Urinary bladder (tissue), 4 donors: ENCODE measurements at places on chromosomes 4 and X.

GRCh38 chr4:16757080-16757521, 141.3 kb downstream of the LDB2 start:
- no peak for DNase-seq

DNA sequence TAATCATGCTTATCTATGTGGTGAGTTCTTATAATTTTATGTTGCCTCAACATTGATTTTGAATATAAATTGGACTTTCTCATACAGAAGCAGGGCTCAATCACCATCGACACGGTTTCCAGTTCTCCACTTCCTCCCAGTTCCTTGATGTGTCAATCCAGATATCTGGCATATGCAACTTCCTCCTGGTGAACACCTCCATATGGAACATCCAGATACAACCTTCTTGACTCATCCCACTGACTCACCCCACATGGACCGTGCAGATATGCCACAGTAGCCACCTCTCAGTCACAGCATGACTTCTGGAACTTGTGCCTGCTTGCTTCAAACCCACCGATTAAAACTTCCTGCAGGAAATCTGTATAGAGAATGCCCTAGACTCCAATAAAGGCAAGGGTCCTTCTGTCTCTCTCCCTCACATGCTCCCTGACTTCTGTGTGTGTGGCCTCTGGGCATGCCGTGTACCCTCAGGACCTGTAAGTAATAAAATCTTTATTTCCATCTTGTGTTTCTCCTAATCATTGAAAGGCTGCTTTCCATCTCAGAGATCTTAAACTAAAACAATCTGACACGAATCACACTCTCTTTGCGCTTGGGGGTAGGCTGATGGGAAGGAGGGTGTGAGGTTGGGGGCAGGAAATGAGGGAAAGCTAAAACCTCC, 67.0 kb downstream of the HTRA3 start:
- DNase-seq = no peak

DNA sequence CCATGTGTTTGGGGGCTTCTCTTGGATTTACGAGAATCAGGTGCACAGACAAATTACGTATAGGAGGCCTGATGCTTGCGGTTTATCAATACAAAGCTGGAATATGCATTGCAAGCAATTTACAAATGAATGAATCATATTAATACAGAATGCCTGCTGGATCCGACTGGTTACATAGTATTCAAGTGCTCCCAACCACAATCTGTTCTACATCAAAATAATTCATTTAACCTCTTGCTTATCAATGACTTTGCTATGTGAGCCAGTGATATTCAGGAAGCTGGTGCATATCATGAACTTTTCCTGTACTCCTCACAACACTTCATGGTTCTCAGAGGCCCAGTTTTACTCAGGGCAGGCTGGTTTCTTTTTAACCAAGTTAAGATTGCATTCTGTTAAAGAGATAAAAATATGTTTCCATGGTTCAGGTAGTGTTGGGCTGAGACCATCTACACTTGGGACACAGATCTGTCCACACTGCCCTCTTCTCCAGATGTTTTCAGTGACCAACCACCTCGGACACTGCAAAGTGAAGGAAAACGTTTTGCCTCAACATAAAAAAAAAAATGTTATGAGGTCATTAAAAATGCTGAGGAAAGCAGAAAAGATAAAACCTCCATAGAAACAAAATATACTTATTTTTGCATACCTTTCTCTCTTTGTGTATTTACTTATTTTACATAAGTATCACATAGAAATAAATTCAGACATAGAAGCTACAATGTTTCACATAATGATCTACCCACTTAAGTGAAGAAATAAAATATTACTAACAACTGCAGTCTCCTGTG, 200.1 kb upstream of the VCX3A start:
- DNase-seq = no peak

- no peak for DNase-seq
Observed at GRCh38 chr4:17662694-17663093, 48.3 kb downstream of the MED28 start.

DNA sequence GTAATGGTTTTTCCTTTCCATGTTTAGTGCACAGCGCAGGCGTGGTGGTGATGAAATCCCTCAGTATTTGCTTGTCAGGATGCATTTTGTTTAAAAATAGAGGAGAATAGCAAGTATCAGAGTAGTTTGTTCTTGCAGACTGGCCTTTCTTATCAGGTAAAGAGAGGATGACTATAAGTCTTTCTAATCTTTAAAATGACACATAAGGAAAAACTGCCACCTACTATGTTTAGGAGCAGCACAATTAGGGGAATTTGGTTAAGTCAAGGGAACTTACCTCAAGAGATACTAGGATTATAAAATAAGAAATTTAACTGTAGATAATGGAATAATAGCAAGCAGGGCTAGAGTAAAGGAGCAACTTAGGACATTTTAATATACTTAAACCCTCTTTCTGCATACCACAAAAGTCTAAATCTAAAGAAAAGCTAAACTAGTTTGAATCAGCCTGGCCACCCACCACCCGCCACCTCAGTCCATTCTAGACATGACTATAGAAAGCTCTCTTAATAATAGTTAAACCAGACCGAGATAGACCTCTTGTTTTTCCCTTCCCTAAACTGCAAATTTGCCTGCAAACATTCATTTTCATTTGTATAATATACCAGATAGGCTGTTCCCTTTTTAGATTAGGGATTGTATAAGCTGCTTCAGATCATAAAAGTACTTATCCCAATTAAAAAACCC, 62.0 kb downstream of the APOOL start:
- DNase-seq = no peak

DNA sequence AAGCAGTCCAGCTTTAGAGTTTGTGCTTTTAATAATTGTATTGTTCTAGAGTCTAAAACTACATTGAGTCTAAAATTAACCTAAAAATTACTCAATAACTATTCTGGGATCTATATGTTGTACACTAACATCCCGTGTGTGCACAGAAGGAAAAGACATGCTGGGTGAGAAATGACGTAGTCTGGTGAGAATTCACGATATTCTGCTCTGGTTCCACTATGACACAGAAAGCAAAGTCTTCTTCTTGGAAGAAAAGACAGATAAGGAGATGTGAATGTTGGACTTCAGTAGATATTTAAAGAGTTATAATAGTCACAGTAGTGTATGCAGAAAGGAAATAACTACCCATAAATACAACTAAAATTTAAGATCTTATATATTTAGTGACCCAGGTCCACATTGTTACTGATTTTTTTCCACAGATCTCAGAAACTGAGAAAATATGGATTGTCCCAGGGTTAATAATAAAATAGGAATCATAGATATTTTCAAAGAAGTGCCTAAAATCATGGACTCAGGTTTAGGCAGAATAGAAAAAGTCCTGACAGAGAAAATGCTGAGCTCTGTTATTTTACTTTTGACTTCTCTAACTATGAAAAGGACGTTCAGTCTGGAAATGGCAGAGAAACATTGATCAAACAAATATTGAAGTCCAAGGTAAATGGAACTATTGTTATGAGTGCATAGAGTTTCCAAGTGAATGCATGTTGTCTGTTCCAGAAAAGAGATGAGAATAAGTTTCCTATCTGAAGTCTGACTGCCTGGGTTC, 170.7 kb downstream of the ANKRD50 start:
- DNase-seq = no peak

DNA sequence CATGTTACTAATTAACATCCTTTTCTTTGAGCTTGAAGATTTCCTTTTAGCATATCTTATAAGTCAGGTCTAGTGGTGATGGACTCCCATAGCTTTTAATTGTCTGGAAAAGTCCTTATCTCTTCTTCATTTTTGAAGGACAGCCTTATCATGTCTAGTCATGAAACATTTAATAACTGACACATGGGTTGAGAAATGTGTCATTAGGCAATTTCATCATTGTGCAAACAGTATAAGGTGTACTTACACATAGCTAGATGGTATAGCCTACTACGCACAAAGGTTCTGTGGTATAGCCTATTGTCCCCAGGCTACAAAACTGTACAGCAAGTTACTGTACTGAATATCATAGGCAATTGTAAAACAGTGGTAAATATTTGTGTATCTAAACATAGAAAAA, 34.5 kb upstream of the ALG13 start:
- no peak for DNase-seq

- no peak for DNase-seq
Observed at GRCh38 chr4:113692809-113693411, 68.6 kb downstream of the CAMK2D start.

GRCh38 chr4:179112441-179113170, 1670.4 kb upstream of the AGA start:
- no peak for DNase-seq

DNA sequence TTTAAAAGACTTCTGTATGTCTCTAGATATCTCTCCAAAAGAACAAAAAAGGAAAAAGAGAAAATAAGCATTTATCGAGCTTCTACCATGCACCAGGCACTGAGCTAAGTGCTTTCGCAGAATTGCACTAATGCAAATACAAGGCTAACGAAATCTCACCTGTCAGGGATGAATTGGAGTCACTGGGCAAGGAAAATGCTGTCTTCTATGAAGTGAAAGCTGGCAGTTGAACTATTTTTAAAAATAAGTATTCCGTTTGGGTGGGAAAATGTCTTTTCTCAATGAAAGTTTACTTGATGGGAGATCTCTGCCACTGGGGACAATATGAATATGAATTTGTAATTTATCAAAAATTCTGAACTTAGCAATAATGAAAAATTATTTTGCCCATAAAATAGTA, 47.6 kb downstream of the COL25A1 start:
- no peak for DNase-seq
